ENCODE measurements at places on chromosomes 13 and 19.
A peak's percentile ranks its signal among the peaks of the same experiment; 100 is the strongest.

DNA sequence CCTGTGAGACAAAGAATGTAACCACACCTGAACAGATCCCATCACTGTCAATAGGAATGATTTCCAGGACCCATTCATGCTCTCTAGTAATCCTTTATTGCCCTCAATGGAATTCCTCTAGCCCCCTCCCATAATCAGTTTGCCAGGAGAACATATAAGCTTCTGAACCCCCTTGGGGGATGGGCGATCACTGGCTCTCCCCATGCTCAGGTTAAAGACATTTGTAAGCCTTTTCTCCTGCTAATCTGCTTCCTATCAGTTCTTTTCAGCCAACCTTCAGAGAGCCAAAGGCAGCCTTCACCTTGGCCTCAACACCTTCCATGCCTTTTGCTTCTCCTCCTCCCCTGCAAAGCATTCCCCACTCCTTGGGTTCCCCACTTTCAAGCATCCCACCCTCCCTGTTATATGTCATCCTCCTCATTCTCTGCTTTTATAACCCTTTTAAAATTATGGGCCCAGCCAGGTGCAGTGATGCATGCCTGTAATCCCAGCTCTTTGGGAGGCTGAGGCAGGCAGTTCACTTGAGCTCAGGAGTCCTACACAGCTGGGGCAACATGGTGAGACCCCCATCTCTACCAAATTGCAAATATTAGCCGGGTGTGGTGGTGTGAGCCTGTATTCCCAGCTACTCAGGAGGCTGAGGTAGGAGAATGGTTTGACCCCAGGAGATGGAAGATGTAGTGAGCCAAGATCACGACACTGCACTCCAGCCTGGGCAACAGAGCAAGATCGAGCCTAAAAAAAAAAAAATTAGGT, 12.4 kb downstream of the DPRX start:
- no peak for DNase-seq

GRCh38 chr19:44164673-44165512, at the start of gene ZNF226:
Gene ZNF226, plus strand, starts transcription at chr19:44165100. Its CDS starts 4,981 bp downstream, at chr19:44170081.
- DNase-seq: peak; percentile 88

GRCh38 chr19:12380444-12380737, 14.9 kb upstream of the ZNF442 start:
- DNase-seq: no peak

DNA sequence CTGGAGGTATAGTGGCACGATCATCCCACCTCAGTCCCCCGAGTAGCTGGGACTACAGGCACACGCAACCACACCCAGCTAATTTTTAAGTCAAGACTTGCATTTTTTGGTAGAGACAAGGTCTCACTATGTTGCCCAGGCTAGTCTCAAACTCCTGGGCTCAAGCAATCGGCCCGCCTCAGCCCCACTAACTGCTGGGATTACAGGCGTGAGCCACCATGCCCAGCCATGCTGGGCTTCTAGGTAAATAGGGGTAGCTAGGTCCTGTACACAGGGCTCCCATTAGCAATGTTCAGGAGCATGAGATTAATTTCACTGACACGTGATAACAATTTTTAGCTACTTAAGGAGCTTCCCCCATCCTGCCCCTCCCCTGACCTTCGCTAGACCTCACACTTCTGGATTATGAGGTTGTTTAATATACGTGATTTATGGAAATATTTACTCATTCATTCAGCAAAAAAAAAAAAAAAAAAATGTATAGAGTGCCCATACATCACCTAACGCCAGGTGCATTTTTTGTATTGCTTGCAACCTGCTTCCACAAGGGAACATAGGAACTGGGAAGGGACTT, 19.2 kb downstream of the TMEM272 start:
- no peak for DNase-seq

DNA sequence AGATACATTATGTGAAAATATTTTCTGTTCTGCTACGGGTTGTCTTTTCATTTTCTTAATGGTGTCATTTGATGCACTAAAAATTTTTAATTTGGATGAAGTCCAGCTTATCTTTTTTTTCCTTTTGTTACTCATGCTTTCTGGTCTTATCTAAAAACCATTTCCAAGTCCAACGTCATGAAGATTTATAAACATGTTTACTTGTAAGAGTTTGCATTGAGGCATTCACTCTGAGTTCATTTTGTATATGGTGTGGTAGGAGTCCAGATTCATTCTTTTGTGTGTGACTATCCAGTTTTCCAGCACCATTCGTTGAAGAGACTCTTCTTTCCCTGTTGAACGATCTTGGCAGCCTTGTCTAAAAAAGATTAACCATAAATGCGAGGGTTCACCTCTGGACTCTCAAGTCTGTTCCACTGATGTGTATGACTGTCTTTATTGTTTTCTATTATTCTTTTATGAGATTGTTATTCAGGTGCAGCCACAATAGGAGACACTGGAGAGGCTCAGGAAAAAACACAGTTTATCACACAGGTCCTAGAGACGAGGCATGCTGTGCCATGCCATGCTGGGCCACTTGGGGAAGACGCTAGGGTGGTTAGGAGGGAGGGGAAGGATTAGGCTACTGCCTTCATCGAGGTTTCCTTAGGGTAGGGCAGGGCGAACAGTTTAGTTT, 35.0 kb downstream of the NAA16 start:
- DNase-seq: no peak

GRCh38 chr19:45761714-45762113, 7.3 kb downstream of the SIX5 start:
- DNase-seq: no peak

Measured in anterior cingulate cortex (tissue), 58 donors.